Cortex of kidney (tissue), 1 donor: ENCODE measurements at places on chromosomes 1 and 21.

GRCh38 chr21:29368906-29369305, 70.2 kb downstream of the BACH1 start:
- no peak for DNase-seq

- DNase-seq: no peak
Measured at GRCh38 chr1:119626841-119627240, 21.2 kb downstream of the ZNF697 start.

- DNase-seq: no peak
Measured at GRCh38 chr1:197737916-197738315, 37.4 kb downstream of the DENND1B start.

DNA sequence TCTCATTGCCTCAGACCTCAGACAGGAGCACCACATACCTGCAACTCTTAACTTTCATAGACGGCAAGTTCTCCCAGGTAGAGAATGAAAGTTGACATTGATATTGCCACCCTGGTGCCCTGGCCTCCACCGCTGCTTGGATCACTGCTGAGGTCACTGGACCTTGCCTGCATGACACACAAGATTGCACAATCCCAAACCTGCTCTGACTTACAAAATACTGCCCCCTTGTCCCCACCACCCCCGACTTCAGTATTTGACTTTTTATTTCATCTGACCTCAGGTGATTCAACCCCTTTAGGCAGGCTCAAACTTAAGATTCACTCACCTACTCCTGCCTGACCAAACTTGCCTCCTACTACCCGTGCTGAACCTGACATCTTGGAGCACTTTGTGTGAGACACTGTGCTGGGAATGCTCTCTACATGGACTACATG, 43.1 kb upstream of the S1PR1 start:
- DNase-seq: no peak

DNA sequence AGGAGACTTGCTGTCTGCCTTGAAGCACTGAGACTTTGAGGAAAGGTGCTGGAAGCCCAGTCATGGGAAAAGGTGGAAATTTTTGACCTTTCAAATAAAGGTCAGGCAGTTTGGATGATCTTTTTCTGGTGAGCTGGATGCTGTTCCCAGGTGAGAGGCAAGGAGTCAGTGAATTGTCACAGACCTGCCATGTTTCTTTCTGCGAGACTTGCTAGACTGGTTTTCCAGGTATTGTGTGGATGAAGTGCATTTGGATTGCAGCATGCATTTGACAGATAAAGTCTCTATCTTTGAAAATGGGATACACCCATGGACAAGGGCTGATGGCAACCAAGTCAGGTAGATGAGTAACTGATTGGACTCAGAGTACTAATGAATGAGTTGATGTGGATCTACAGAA, 65.7 kb upstream of the NHLH2 start:
- DNase-seq: no peak

DNA sequence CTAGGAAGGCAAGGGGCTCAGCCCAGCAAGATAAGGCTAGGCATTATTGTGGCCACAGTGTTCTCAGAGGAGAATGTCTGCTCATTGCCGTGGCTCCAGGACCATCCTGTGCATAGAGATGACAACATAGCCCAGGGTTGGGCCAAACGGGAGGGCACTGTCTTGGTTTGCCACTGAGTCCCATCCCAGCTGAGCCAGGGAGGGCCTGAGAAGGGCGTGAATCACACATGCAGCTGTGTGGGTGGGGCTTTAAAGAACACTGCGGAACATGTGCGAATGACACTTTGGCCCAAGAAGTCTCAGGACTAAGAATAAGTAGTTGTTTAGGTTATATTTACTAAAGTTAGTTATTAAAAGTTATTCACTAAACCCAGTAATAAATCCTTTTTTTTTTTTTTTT, 18.5 kb downstream of the CHAF1B start:
- no peak for DNase-seq

- no peak for DNase-seq
Measured at GRCh38 chr1:154845174-154845573, 24.9 kb downstream of the KCNN3 start.

- no peak for DNase-seq
Measured at GRCh38 chr1:236636017-236636416, 31.7 kb upstream of the HEATR1 start.

DNA sequence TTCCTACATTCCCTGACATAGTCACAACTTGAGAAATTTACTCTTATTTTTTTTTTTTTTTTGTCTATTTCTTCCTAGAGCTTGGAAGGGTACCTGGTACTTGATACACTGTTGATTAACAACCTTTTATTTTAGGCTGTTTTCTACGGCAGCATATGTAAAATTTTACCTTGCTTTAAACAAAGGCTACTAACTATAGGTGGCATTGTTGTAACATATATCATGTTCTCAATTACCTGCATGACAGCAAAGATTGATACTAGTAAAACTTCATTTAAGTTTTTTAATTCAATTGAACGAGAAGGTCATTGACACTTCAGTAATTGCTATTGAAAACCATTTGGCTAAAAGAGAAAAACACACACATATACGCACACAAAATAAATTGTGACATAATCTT, 238.3 kb upstream of the ESRRG start:
- DNase-seq: no peak

GRCh38 chr1:27864264-27864895, 8.0 kb upstream of the THEMIS2 start:
- no peak for DNase-seq

DNA sequence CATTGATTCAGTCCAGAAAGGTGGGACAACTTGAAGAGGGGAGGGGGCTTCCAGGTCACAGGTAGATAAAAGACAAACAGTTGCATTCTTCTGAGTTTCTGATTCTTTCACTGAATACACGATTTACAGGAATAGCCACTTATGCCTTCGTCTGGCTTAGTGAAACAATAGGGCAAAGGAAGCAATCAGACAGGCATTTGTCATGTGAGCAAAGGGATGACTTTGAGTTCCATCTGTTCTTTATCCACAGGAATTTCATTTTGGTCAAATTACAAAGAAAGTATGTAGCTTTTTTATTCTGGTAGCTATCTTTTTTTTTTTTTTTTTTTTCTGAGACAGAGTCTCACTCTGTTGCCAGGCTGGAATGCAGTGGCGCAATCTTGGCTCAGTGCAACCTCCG, 202.5 kb downstream of the TTLL7 start:
- DNase-seq: no peak

DNA sequence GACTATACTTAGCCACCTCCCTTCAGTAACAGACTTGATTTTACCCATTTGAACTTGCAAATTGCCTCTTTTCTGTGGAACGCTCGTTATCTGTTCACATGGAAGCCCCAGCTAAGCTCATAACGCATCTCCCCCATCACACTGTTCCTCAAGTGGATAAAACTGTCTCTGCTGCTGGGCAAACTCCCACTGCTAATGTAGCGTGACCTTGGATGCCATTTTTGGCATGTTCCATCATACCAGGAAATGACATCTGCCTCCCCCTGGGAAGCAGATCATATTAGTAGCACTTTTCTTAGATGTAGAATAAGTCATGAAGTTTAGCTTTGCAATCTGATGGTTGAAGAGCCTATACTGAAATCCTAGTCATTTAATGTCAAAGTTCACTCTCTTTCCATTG, 528.7 kb upstream of the PLXNA2 start:
- no peak for DNase-seq

GRCh38 chr1:11640101-11640500, 14.1 kb downstream of the FBXO2 start:
- no peak for DNase-seq

DNA sequence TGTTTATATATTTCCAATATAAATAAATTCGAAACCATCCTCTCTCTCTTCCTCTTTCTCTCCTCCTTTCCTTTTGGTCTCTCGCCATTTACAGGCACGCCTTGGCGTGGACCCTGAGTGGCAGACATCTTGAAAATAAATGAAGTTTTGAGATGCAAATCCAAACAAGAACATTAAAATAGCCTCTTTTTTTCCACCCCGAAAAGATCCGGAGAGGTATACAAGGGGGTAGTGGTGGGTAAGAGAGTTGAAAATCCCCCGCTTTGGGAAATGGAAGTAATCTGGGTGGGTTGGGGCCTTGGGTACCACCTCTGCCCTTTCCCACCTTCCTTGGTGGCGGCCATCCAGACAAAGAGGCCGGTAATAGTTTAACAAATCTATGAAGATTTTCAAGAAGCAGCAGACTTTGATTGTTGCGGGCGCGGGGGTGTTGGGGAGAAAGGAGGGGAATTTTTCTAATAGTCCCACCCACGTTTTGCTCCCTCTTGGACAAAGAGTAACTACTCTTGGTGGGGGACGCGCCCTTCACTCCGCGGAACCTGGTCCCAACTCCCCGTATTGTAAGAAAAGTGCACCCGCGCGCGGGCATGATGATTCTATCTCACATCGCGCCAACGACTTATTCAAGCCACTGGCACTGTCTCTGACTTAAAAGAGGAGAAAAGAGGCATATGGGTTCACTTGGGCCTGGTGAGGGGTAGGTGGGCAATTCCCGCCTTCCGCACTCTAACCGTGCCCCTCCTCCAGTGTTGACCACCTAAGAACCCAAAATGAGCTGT, 4.0 kb upstream of the FOXD3 start:
- no peak for DNase-seq

- no peak for DNase-seq
Measured at GRCh38 chr1:218521414-218522169, 176.5 kb downstream of the TGFB2 start.

GRCh38 chr1:206698011-206698410, 13.3 kb downstream of the MAPKAPK2 start:
- no peak for DNase-seq

- no peak for DNase-seq
Measured at GRCh38 chr21:22343721-22344120, 1345.5 kb downstream of the NCAM2 start.

DNA sequence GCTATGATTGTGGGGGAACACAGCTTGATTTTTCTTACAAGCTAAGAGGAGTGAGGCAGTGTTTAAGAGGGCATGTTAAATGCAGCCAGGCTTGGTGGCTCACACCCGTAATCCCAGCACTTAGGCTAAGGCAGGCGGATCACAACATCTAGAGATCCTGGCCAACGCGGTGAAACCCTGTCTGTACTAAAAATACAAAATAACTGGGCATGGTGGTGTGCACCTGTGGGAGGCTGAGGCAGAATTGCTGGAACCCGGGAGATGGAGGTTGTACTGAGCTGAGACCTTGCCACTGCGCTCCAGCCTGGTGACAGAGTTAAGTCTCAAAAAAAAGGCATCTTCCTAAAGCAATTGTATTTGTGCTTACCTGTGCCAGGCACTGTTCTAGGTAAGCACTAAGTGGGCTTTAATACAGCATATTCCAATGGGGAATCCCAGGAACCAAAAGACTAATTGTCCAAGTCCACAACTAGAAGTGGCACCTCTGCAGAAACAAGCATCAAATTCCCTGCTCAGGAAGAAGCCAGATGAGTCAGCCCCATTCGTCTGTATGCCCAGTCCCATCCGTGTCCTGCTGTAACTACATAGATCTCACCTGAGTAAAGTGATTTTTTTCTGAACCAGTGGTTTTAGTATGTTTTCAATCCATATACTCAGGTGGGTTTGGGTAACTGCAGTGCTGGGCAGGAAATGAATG, 4.6 kb downstream of the RCC1 start:
- DNase-seq: no peak

DNA sequence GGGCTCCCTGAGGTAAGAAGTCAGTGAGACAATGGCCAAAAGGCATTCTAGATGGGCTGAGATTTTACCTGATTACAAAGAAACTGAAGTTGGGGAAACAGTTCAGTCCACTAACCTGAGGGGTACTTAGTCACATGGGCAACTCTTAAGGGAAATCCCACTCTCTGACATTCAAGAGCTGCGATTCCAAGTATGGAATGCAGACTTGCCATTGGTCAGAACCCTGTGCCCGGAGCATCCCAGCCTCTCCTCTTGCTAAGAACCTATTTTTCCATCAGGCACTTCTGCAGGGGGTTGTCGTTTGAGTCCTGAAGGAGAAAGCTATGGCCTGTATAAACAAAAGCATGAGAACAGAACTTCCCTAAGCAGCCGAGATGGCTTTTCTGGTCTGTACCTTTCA, 434.9 kb upstream of the DAB1 start:
- DNase-seq: no peak

DNA sequence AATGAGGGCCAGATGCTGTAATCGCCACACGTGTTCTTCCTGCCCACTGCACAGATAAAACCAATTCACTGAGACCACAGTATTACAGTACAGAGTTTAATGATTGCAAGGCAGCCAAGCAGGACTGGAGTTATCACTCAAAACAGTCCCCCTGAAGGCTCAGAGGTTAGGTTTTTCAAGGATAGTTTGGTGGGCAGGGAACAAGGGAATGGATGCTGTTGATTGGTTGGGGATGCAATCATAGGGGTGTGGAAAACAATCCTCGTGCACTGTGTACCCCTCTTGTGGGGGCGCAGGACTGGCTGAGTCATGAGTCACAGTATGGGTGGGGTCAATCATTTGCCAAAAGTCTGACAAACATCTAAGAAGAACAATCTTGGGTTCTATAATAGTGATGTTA, 12.4 kb upstream of the USP1 start:
- no peak for DNase-seq

- no peak for DNase-seq
Measured at GRCh38 chr1:198640174-198640573, 1.3 kb downstream of the PTPRC start.
